ENCODE measurements at places on chromosomes 2 and 18. TPM values are rescaled to one million over a fixed set of nuclear protein-coding genes. Genes with fewer than 3 reads are reported as not detected.

TGFA gene
- polyA plus RNA-seq, result 0.06 TPM

C2orf81 gene
- 0.67 TPM for polyA plus RNA-seq

IL1RN gene
- not detected for polyA plus RNA-seq

UBR3 gene
- 16.2 TPM for polyA plus RNA-seq

SCG2 gene
- 0.26 TPM for polyA plus RNA-seq

FSIP2 gene
- polyA plus RNA-seq, result 0.17 TPM

STPG4 gene
- polyA plus RNA-seq, result 0.06 TPM

FAM124B gene
- 0.04 TPM for polyA plus RNA-seq

PROM2 gene
- 0.50 TPM for polyA plus RNA-seq

EGR4 gene
- not detected for polyA plus RNA-seq

TBR1 gene
- polyA plus RNA-seq, result not detected

ANKRD30B gene
- polyA plus RNA-seq, result 0.05 TPM
